ENCODE measurements at places on chromosomes 4 and X.

DNA sequence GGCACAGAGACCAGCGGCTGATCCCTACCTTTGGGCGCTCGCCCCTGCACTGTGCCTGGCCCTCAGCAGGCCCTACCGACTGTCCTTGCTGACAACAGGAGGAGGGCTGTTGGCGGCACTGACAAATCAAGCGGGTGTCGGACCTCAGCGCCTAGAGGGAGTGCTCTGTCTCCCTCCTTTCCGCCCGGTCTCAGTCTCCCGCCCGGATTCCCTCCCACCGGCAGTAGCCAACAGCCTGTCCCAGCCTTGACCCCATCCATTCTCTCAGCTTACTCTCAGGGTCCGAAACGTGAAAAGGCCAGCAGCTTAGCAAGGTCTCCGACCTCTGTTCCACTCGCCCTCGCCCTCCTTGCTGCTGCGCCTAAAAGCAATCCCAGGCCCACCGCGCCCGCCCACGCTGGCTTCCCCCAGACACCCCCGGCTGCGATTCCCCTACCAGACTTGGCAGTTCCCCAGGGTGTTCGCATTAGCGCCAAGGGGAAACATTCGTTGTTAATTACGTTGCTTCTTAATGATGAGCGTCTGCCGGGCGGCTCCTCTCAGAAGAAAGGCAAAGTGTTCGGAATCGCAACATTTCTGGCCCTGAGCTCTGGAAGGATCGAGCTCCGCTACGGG lies 96.2 kb downstream of the SOWAHB start:
- DNase-seq, result no peak

- no peak for DNase-seq
Measured at GRCh38 chrX:67700602-67701001, 156.8 kb downstream of the AR start.

GRCh38 chr4:74375824-74376426 lies 11.0 kb downstream of the EREG start:
- no peak for DNase-seq

GRCh38 chr4:5198656-5199541 lies 147.6 kb downstream of the STK32B start:
- DNase-seq, result no peak

- no peak for DNase-seq
Measured at GRCh38 chr4:71377561-71377960, 38.7 kb downstream of the SLC4A4 start.

DNA sequence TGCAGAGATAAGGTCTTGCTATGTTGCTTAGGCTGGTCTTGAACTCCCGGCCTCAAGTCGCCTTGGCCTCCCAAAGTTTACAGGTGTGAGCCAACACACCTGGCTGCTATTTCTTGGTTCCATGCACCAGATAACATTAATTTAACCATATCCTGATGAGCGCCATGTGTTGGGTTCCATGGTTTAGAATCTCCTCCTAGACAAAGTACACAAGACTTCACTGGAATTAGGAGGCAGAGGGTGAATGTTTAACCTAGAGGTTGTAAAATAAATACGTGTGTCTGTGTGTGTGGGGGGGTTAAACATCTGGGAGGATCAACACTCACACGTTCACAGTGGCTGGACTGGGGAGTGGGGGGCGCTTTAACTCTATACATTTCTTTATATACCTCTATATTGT lies 32.4 kb upstream of the SORCS2 start:
- DNase-seq, result no peak
